G401 (cell line): ENCODE measurements at places on chromosomes 7 and 10. TPM values are rescaled to one million over a fixed set of nuclear protein-coding genes. Genes with fewer than 3 reads are reported as not detected.

The MMRN2 gene
- 7.2 and 9.7 TPM in 2 replicates for total RNA-seq

DNA sequence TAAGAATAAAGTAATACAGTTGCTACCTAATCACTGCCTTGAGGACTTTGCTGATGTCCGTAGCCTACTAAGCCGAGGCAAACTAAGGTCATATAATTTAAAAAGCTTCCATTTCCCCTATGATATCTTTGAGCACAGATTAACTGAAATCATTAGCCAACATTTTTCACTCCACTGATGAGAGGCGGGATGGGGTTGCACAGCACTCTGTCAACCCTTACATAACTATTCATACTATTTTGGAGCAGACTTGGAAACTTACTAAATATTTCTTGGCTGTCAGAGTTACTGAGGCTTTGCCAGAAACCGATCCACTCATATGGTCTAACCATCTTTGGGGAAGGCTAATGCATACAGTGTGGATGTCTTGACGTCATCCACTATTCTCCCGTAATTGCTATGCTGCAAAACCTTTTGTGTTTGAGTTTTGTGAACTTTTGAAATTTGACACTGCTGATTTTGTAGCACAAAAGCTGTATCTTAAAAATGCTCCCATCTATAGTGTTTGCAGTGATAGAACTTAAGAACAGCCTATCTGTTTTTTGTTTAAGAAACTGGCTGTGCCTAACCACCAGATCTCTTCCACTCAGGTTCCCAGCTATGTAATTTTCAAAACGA is 248.7 kb downstream of the TSPAN12 start:
- no peak for DNase-seq

The CPXM2 gene
- total RNA-seq = not detected in 2 replicates

DNA sequence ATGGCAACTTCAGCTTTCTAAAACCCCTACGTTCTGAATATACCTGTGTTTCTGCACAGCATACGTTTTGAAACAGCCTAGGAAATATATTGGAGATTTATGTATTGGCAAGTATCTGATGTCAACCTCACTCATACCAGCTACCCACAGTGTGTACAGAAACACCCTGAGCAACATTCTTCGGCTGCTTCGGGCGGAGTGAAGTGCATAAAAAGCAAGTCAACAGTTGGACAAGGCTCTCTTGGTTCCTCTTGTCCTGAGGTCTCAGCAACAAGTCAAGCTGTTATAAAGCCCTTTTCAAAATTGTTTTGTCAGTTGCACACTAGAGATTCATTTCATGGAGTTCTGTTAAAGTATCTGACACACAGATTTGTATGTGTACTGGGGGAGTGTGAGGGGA is 40.0 kb upstream of the PAPSS2 start:
- DNase-seq = no peak

The CYP3A4 gene
- total RNA-seq = not detected in 2 replicates

GRCh38 chr7:92205987-92206386 is 27.0 kb upstream of the LRRD1 start:
- no peak for DNase-seq
